Colonic mucosa (tissue), 4 donors: ENCODE measurements at places on chromosomes 16 and 17. TPM values are rescaled to one million over a fixed set of nuclear protein-coding genes. Genes with fewer than 3 reads are reported as not detected.
A peak's percentile ranks its signal among the peaks of the same experiment; 100 is the strongest.

The MGAT5B gene
- total RNA-seq: 0.05 TPM

The PRAC1 gene
- 237 TPM for total RNA-seq

The ITGB3 gene
- 15.4 TPM for total RNA-seq

The NOG gene
- 0.16 TPM for total RNA-seq

The PRSS21 gene
- 1.1 TPM for total RNA-seq

The MT1F gene
- total RNA-seq: 35.5 TPM

The RBFOX1 gene
- 1.6 TPM for total RNA-seq

DNA sequence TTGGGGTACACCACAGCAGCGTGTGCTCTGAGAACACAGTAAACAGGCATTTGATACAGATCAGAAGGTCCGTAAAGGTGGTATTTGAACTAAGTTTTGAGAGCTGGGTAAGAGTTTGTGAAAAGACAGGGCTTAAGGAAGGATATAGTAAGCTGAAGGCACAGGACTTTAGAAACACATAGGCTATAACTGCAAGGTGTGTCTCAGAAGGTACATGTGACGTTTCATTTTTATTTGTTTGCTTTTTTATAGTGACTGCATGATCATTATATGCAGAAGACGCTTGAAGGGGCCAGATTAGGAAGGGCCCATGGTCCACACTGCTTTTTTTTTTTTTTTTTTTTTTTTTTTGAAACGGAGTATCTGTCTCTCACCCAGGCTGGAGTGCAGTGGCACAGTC lies 644.6 kb downstream of the WWOX start:
- no peak for DNase-seq

- DNase-seq: peak; percentile 73
Measured at GRCh38 chr16:29745853-29746345, at the start of gene C16orf54. TSS of gene C16orf54 (minus strand) at chr16:29745990. CDS start at chr16:29744951, 1,039 bp downstream.

- no peak for DNase-seq
Measured at GRCh38 chr17:40724656-40725055, 21.1 kb upstream of the KRT24 start.

GRCh38 chr17:63395075-63395805 lies 50.9 kb downstream of the CYB561 start:
- DNase-seq: no peak

DNA sequence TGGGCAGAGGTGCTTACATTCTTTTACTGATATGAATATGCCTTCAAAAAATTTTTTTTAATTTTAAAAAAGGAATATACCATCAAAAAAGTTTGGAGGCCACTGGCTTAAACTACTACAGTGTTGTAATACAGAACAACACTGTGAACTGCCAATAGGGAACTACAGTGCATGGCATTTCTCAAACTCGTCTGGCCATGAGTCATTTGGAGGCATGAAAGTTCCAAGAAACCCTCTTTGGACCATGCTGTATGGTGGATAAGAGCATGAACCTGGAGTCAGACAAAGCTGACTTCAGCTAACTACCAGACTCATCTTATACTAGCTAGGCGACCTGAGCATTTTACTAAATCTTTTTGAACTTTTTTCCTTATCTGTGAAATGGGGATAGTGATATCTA lies 9.2 kb upstream of the NF1 start:
- no peak for DNase-seq

- no peak for DNase-seq
Measured at GRCh38 chr17:3603119-3603869, 5.9 kb downstream of the TRPV1 start.

DNA sequence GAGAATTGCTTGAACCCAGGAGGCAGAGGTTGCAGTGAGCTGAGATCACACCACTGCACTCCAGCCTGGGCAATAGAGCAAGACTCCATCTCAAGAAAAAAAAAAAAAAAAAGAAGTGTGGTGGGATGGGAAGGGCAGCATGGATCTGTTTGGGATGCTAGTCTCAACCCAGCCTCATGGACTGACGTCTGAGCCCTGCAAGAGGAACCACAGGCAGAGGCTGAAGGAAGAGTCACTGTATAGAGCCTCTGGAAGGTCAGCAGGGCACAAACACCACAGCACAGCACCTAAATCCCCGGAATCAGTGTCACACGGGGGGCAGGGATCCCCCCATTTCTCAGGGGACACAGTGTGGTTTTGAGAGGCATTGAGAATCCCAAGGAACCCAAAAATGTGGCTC lies 10.9 kb upstream of the CXCL16 start:
- DNase-seq: no peak
